T-helper 9 cell (primary cell): ENCODE measurements at places on chromosomes 2 and 18.
A peak's percentile ranks its signal among the peaks of the same experiment; 100 is the strongest.

- DNase-seq = no peak
These were observed 68.8 kb downstream of the TMEM131 start for GRCh38 chr2:97926946-97927345.

- no peak for DNase-seq
These were observed 93.8 kb upstream of the SKOR2 start for GRCh38 chr18:47345291-47345690.

DNA sequence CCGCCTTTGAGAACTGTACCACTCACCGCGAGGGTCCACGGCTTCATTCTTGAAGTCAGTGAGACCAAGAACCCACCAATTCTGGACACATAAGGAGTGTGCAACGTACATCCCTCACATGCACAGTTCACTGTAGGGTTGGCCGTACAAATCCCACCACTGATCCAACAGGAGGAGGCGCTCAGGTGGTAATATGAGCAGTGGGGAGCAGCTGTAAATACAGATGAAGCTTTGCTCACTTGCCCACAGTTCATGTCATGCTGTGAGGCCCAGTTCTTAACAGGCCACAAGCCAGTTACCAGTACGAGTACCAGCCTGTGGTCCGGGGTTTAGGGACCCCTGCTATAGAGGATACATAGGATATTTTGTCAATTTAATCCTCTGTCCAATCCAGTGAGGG is 54.4 kb downstream of the CYP1B1 start:
- DNase-seq = no peak

GRCh38 chr2:150410809-150411208 is 76.7 kb downstream of the RND3 start:
- DNase-seq = no peak

GRCh38 chr2:156483741-156484173 is 47.6 kb downstream of the GPD2 start:
- DNase-seq = no peak

- DNase-seq = no peak
These were observed 105.6 kb downstream of the PRPF40A start for GRCh38 chr2:152611458-152612231.

DNA sequence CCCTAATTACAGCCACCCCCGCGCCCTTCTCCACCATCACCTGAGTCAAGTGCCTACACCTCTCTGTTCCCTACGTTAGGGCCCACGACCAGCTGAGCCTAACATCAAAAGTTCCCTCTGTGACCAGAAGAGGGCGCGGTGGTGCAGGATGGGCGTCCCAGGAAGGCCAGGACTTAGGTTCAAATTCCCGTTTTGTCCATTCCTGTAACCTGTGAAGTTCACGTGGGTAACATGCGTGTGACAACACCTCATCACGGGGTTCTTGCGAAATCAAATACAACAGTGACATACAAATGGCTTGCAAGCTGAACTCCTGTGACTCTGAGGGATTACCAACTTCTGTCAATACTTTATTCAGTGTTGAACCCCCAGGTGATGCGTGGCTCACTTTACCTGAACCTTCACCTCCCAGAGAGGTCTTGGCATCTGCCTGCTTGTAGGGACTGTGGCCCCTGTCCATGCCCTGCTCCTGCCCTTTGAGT is 207.9 kb downstream of the ARL4C start:
- DNase-seq = peak; percentile 72

GRCh38 chr18:10570622-10571021 is 44.8 kb downstream of the NAPG start:
- DNase-seq = no peak

DNA sequence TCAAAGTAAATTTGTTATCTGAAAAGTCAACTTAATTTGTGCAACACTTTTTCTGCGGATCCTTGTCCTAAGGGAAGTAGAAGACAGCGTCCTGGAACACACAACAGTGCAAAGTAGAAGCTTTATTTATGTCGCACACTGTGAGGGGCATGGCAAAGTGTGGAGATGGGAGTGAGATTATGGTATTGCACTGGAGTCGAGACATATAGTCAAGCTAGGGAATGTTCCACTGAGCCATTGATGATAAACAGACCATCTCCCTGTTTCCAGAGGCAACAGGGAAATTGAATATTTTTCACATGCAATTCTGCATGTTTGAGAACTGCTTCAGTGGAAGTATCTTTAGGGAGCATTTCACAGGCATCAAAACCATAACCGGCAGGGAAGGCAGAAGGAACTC is 46.2 kb downstream of the LRRTM1 start:
- DNase-seq = no peak

- DNase-seq = no peak
These were observed 21.0 kb downstream of the TMEM200C start for GRCh38 chr18:5874336-5874735.

- DNase-seq = no peak
These were observed 31.6 kb upstream of the RNF138 start for GRCh38 chr18:32060026-32060425.

DNA sequence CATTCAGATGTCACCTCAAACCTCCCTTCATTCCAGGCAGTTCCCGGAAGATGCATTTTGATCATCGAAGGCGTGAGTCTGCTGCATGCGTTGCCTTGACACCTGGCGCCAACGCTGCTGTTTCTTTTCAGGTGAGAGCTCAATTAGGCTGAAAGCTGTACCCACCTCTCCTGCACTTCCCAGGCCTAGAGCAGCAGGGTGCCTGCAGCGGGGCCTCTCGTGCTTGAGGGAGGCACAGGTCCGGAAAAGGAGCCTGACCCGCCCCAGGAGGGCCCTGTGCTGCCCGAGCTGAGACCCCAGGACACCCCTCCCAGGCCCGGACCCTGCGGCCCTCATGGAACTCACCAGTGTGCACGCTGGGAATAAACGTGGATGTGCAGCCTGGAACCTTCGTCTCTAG is 31.4 kb upstream of the KCNG2 start:
- no peak for DNase-seq

DNA sequence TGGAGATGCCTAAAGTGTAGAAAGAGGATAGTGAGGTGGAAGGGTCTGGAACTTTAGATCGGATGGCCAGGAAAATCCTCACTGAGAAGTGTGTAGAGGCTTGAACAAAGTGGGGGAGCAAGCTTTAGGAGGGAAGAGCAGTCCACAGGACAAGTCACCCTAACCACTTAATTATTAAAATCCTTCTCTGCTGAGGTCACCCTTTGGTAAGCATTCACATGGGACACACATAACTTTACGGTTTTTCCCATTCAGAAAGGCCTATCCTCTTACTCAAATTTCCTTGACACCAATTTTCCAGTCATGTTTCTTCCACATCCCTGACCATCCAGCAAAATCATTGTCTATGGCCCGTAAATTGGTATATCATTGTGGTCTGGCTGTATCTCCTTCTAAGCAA is 31.0 kb upstream of the ZEB2 start:
- DNase-seq = no peak

DNA sequence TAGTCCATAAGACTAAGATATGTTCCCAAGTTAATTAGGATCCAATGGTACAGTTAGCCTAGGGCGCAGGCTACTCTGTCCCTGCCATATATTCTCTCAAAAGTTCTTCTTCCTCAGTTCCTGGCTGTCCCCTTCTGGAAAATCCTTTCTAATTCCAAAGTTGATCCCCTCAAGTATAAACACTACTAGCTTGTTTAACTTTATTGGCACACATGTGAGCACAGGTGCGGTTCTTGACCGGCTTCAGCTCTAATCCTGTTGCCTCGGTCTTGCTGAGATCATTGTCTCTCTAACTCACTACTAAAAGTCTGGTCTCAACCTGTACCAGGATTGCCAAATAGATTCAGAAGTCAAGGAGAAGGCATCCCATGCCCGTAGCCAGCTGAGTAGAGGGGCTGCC is 89.0 kb downstream of the SEMA4F start:
- DNase-seq = no peak

DNA sequence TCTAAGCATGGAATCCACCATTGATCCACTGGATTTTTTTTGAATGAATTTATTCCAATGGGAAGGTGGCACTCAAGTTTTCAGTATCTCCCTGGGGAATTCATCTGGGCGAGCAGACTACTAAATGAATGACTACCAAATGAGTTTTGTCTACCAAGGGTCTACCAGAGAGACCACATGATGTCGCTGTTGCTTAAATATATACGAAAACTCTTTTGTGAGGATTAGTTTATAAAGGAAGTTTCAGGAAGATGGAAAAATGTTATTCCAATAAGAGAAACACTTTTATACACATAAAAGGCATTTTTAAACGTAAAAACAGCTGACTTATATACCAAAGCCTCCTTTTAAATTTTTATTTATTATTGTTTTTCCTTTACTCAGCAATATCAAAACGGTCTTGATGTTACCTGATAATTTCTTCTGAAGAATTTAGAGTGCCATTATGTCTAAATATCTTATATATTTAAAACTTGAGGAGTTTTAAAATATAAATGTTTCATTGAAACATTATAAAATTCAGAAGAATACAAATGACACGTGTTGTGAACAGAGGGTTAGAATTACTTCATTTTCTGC is 139.7 kb downstream of the HRH4 start:
- DNase-seq = no peak

DNA sequence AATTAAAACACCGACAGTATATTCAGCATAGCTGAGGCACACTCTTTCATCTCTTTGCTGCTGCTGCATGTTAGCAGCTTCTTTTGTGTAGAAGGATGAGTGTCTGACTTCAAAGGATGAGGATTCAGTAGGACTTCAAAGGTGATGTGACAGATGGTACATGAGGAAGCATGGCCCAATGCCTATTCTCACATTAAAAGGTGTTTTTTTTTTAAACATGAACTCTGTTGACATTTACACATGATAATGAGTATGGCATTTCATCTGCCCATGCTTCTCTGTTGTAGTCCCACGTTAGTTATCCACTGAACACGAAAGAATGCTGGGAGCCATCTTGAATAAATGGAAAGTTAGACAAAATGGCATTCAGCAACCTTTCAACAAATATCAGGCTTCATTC is 1950.8 kb upstream of the PIK3C3 start:
- no peak for DNase-seq

- no peak for DNase-seq
These were observed 59.1 kb downstream of the SAP130 start for GRCh38 chr2:127968610-127969339.

DNA sequence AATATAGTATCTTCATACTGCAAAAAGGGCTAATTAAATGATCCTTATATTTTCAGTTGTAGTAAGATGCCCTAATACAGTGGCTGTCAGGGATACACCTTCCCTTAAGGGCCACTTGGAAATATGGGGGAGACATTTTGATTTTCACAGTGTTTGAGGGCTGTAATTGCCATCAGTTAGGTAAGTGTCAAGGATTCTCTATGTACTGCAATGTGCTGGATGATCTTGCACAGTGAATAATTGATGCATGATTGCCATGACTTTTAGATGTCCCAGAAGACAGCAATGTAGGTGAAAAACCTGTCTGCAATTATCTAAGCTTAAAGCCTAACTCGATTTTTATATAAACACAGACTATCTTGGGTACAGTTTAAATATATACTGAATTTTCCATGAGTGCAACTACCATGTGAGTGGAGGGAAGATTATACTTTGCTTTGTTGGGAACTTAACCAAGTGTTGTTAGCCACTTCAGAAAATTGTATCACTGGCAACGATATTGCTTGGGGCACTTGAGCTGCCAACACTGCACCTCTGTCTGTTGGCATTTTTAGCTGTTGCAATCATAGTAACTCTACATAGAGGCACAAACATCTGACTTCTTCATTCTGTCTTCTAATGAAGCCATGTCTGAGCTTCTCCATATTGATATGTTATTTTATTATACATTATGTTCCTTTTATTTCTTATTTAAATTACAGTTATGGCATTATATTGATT is 45.2 kb downstream of the MAIP1 start:
- DNase-seq = no peak

- DNase-seq = no peak
These were observed 64.1 kb downstream of the SMAD7 start for GRCh38 chr18:48886520-48887293.

DNA sequence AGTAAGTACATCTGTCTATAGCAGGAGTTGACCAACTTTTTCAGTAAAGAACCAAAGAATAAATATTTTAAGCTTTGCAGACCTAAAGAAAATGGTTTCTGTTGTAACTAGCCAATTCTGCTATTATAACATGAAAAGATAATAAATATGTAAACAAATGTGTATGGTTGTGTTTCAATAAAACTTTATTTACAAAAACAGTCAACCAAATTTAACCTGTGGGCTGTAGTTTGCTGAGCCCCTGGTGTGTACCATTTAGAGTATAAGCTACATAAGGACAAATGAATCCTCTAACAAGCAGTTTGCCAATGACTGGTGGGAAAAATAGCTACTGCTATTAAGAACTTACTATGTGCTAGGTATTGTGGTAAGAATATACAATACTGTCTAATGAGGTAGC is 79.4 kb downstream of the MAIP1 start:
- no peak for DNase-seq

DNA sequence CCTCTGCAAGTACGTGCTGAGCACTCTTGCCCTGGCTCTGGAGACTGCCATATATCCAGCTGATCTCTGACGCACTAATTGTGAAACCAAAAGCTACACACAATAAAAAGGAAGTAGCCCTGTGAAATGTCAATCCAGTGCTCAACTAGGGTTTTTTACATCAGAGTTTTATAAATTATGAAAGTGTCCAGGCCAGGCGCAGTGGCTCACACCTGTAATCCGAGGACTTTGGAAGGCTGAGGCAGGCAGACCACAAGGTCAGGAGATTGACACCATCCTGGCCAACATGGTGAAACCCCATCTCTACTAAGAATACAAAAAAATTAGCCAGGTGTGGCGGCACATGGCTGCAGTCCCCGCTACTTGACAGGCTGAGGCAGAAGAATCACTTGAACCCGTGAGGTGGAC is 24.5 kb upstream of the PEX13 start:
- DNase-seq = no peak

DNA sequence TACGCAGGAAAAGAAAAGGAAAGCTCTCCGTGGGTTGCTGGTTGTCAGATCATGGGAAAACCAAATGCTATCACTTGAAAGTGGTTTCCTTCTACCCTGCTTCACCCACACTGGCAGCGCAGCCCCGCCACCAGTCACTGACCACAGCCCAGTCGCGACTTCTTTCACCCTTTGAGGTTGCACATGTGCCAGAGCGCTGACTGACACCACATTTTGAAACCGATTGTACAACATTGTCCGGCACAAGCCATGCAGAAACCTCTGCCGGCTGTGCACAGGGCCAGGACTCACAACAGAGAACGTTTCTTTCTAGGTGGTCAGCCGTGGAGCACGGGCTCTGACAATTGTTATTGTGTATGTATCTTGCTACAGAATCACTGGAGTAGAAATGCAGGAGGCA is 827.2 kb upstream of the POU3F3 start:
- no peak for DNase-seq

DNA sequence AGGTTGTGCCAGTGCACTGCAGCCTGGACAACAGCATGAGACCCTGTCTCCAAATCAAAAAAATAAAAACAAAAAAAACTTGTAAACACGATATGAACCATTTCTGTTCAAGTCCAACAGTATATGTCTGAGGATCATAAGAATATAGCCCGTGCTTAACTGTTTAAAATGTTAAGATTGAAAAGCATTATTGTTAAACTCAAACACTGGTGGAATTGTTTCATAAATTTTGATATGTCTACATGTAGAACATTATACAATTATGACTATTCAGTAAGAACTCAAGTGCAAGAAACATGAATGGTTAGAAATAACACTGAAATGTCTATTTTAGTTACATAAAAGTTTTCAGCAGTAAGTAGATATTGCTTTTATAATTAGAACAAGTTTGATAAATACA is 29.7 kb downstream of the PPIG start:
- DNase-seq = no peak
